ENCODE measurements at places on chromosomes 2 and 18.
A peak's percentile ranks its signal among the peaks of the same experiment; 100 is the strongest.

GRCh38 chr18:59813942-59814341, 85.9 kb upstream of the PMAIP1 start:
- DNase-seq: no peak

DNA sequence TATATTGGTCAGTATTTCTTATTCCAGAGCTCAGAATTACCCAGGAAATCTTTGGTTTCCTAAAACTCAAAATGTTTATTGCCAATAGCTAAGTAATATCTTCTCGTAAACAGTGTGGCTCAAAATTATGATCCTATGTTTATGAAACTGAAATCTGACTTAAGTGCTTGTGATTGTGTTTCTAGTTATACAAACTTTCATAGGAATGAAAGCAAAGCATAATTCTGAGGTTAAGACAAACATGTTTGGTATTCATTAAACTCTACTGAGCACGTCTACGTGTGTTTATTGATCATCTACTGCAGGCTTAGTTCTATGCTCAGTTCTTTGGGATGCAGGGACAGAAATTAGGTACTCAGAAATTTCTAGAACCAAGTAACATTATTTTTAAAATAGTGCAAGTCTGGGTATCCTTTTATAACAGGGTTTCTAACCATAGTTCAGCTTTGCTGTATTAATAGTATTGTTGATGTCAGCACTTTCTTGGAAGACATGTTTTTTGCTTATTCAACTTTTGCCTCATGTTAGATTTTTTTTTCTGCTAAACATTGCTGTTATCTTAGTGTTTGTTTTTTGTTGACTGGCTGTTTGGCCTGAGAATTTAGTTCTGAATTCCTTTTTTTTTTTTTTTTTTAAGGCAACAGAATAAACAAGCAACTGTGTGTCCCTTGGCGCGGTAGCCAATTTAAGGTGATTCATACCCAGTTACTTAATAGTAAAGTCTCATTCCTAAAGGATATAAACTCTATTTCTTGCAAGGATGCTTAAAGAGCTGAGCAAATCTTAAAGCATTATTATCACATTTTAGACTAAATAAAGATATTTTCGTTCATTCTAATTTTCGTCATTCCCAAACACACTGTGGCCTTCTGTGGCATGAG, 31.3 kb downstream of the PTPRM start:
- DNase-seq: no peak

DNA sequence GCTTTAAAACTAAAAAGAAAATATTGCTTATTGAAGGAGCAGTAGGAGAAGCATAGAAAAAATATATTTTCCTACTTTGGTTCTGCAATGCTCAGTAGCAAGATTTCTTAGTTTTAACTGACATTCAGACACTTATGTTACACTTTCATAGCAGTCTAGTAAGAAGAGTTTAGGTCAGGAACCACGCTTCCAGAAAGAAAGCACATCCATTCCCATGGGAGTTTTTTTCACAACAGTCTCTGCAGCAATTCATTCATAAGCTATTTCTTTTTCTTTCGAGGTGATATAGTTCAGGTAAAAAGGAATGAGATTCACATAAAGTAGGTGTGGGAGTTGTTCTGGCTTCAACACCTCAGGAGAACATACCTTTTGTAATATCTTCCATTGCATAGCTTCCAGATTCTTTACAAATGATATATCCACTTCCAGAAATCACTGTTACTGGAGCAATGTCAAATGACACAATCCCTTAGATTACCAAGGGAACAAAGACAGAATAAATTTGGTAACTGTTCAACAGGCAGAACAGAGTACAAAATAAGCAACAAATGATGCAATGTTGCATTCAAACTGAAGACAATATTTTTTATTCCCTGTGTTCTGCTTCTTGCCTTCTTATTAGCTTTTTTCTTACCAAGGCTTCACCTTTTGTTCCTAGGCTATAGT, 95.2 kb upstream of the GULP1 start:
- DNase-seq: no peak

GRCh38 chr2:238269741-238270140, 18.7 kb downstream of the PER2 start:
- DNase-seq: no peak

DNA sequence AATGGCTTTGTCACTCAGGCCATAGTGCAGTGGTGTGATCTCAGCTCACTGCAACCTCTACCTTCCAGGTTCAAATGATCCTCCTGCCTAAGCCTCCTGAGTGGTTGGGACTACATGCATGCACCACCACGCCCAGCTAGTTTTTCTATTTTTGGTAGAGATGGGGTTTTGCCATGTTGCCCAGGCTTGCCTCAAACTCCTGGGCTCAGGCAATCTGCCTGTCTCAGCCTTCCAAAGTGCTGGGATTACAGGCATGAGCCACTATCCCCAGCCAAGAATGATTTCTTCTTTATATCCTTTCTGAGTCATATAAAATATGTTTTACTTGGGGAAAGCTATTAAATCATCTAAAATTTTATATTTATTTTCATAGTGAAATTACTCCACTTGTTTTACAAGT, 61.3 kb downstream of the CYBRD1 start:
- DNase-seq: no peak

GRCh38 chr18:31677592-31677991, 6.8 kb downstream of the B4GALT6 start:
- DNase-seq: peak; percentile 27
